ENCODE measurements at places on chromosomes 7 and 10.

DNA sequence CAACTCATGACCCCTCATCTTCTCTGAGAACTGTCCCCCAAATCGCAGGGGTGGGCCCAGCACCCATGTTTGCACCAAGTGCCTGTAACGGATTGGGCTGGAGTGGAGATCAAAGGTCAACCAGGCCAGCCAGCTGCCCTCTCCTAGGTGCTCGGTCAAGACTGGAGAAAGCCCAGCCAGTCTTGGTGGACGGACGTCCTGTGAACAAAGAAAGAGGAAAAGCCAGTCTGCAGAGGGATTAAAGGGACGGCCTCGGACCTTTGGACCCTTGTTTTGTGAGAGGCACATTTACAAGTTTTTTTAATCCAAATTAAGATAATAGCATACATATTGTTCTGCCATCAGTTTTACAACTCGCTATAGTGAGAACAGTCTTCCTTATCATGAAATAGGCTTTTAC is 31.7 kb upstream of the GALNTL5 start:
- DNase-seq: no peak

DNA sequence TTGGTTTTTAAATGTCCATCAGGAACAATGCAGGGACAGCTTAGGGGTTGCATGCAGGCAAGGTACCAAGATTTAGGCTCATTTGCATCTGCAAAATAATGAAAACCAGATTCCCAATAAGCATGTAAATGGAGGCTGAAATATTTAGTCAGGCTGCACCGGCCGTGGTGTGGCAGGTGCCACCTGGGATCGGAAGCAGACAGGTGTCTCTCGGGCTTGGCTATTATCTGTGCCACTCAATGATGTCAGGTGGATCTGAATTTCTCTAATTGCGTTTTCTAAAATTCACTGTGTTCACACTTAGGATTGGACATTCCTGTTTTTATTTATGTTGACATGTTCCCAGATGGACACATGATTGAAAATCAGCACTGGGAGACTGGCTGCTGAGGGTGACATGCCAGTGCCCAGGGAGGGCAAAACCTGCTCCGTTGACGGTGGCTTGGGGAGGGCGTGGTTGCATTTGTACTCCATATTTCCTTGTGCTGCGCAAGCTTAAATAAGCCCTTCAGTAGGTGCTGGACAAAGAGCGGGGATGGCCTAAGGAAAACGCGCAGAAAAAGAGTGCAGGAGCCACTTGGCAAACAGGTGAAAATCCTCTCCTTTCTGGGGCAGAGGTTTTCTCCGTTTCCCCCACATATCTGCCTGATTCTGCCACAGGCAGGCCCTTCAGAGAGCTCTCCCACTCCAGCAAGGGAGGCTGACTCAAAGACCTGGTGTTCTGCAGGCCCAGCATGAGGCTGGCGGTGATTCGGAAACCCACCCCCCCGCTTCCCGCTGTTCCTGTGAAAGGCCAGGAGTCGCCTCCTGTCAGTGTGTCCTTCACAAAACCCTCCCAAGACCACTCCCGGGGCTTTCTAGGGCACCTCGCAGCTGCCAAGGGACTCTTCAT is 142.5 kb downstream of the WDR37 start:
- no peak for DNase-seq

DNA sequence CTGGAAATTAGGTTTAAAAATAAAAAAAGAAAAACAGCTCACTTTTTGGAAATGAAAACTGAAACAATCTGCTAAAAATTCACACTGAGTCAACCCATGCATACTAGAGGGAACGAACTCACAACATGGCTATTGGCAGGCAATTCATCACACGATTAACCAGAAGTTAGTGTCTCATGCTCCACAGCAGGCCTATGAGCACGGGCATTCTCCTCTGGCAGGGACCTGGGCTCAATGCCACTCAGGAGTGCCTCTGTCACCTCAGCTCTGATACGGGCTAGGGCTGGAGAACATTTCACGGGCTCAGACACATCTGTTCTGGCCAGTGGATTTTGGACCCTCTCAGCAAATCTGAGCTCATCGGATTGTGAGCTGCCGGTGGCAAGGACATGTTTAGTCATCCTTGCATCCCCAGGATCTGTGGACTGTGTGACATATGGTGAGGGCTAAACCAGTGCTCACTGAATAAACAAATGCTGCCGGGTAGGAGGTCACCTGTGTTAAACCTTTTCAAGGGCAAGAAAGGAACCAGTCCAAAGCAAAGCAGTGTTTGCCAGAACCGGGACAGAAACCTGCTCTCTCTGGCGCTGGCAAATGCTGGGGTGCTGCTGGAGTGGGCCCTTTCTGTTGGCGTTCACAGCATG is 40.1 kb downstream of the POLR3A start:
- DNase-seq: no peak

DNA sequence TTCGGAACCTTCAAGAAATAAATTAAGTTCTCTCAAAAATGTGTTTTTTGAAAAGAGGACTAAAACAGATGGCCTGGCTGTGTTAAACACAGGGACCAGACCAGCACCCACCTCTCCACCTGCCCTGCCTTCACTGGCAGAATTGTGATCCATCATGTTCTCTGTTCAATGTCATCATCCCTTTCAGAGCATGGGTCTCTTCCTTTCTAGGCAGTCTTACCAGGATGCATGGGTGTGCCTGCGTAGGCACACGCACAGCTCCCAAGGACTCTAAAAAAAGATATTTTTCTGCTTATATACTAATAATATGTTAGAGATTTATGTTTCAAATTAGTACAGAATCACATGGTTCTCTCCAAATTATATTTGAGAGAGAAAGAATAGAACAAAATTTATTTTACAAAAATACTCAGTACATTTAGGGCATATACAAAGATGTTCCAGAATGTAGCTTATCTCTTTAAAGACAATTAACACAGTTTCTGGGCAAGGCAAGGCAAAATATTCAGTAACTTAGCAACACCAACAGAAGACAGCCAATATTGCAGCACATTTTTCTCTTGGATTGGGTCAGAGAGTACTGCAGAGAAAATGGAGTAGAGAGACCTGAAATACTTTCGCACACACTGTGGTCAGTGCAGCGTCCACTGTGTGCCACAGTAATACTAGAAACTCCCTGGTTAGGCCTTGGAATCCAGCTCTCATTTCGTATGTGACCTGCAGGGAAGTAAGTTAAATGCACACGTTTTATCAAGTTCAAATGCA is 52.8 kb downstream of the EGFR start:
- no peak for DNase-seq

- DNase-seq: no peak
Measured at GRCh38 chr7:80642871-80643270, 4.4 kb downstream of the CD36 start.

GRCh38 chr10:30705625-30706149 is 76.1 kb upstream of the LYZL2 start:
- peak; percentile 48 for DNase-seq

DNA sequence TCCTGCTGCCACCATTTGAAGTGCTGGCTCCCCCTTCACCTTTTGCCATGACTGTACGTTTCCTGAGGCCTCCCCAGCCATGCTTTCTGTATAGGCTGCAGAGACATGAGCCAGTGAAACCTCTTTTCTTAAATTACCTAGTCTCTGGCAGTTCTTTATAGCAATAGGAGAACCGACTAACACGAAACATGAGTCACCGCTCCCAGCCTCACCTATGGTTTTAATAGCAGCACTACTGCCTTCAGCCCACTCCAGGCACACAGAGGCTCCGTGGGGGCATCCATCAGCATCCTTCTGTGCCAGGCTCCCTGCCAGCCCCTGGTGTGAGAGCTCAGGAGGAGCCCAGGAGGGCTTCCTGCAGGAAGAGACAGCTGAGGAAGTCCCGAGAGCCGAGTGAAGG is 5.5 kb upstream of the ZNF316 start:
- no peak for DNase-seq

DNA sequence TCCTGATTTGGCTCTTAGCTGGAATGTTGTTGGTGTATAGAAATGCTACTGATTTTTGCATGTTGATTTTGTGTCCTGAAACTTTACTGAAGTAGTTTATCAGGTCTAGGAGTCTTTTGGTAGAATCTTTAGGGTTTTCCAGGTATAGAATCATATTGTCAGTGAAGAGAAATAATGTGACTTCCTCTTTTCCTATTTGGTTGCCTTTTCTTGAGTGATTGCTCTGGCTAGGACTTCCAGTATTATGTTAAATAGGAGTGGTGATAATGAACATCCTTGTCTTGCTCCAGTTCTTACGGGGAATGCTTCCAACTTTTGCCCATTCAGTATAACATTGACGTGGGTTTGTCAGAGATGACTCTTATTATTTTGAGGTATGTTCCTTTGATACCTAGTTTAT is 52.0 kb downstream of the ZNF783 start:
- no peak for DNase-seq

- DNase-seq: no peak
Measured at GRCh38 chr10:76916536-76916935, 721.1 kb downstream of the KCNMA1 start.

DNA sequence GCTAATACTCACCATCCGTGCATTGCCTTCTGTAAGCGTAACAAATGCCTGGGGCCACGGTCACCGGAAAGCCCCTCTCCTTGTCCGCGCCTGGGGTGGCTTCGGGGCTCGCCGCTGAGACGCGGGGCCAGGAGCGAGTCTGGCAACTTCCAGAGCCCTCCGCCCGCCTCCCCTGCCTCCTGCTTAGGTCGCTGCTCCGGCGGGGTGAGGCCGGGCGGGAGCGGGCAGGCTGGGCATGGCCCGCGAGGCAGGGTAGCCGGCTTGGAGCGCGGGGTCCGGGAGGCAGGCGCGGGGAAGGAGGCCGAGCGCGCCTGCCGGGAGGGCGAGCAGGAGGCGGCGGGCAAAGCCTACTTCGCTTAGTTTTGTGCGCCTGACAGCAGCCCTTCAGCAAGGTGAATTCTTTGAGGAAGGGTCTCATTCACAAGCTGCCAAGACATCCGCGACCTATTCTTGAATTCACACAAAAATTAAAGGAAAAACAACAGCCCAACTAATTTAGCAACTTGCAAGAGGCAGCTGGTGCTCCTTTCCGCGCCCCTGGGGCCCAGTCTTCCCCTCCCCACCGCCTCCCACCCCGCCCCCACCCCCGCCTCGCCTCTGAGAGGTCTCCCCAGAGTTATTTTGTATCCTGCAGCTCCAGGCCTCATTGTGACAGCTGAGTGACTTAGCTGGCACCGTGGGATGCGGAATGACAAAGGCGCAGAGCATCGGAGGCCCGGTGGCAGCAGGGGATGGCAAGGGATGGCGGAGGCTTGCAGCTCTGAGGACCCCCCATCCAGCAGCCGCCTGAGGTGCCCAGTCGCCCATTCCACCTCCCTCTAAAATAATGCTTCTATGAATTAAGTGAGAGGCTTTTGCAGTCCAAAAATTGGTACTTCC is 12.8 kb upstream of the KAT6B start:
- no peak for DNase-seq

DNA sequence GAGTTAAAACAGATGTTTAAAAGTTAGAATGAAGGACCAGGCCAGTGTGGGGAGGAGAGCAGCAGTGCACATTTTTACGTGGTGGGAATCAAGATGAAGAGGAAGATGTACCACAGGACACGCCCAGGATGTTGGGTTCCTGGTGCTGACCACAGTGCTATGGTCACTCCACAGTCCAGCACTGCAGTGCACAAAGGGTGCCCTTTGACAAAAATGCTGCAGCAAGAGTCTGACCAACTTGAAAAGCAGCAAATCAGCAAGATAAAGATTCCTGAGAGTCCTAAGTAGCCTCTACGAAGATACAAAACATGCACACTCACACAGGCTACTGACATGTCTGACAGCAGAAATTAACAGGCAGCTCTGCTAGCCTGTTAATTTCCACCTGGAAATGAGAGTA is 107.1 kb downstream of the PIP4K2A start:
- DNase-seq: no peak

DNA sequence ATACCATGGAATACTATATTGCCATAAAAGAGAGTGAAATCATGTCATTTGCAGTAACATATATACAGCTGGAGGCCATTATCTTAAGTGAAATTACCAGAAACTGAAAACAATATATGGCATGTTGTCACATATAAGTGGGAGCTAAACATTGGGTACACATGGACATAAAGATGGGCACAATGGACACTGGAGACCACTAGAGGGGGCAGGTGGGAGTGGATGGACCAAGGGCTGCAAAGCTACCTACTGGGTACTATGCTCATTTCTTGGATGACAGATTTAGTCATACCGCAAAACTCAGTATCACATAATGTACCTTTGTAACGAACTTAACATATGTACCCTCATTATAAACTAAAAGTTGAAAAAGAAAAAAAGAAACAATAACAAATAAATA is 1167.6 kb downstream of the NXPH1 start:
- no peak for DNase-seq

GRCh38 chr10:131211146-131211545 is 100.4 kb downstream of the TCERG1L start:
- DNase-seq: peak; percentile 5

GRCh38 chr10:16891375-16892313 is 74.4 kb upstream of the RSU1 start:
- peak; percentile 63 for DNase-seq
